ENCODE measurements at places on chromosomes 6 and 20.
A peak's percentile ranks its signal among the peaks of the same experiment; 100 is the strongest.

DNA sequence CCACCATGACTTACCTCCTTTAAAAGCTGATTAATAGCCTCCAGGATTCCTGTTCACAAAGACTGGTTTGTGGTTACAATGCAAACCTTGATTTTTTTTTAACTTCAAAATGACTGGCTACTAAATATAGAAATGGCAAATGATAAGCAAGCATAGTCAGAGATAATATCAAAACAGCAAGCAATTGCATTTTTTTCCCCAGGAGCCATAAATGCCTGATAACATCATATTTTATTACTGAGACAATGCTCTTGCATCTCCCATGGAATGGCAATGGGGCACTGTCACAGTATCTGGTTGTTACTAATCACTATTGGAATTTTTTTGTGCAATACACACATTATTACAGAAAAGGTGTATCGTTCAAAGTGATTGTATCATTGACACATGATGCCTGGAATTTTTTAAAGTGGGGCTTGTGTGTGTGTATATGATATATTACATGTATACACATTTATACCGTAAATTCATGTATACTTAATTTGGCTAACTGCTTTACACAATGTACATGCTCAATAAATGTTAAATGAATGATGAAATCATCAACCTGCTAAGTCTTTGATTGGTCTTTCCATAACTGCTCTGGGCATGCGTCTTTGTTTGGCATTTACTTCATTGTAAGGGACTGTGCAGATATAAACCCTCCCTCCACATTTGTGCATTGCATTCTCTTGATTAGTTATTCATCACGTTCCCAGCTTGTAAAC lies 980 bp upstream of the SALL4 start:
- peak; percentile 38 for DNase-seq

GRCh38 chr20:57326667-57327455 lies 2.7 kb upstream of the SPO11 start:
- no peak for DNase-seq

DNA sequence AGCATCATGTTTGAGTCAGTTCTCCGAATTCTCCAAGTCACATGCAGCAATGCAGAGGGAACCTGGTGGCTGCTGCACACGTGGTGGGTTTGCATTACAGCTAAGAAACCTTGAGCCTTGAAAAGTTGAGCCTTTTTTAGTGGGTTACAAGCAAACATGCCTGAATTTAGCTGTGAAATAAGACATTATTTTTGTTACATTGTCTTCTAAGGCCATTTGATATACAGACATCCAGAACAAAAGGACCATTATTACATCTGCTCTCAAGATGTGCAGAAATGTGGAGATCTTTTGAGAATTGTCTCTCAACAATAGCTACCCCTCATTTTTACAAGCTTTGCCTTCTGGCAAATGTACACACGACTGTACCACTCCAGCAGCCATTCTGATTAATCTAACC lies 720.5 kb upstream of the SLC35B3 start:
- DNase-seq: no peak

DNA sequence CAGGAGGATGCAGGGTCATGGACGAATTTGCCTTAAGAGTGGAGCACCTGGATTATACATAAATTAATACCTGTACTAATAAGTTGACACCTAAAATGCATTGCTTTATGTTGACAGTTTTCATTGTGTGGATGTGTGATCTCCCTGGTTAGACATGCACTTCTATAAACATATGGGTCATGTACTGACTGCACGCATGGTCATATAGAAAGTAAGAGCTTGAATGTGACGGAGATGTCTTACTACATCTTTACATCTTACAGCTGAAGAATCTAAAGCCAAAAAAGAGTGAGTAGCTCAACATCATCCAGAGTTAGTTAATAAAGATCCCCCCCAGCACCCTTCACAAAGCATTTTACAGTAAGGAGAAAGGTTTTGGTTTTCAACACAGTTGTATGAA lies 408.4 kb upstream of the JARID2 start:
- no peak for DNase-seq

- DNase-seq: no peak
Observed at GRCh38 chr6:160156842-160157241, 35.2 kb downstream of the SLC22A1 start.

- DNase-seq: peak; percentile 7
Observed at GRCh38 chr6:166494757-166495486, 91.6 kb downstream of the RAMACL start.

- no peak for DNase-seq
Observed at GRCh38 chr6:137805622-137806021, 61.4 kb upstream of the TNFAIP3 start.

- no peak for DNase-seq
Observed at GRCh38 chr6:34476921-34477320, 11.0 kb downstream of the PACSIN1 start.

- DNase-seq: no peak
Observed at GRCh38 chr6:13191461-13191860, 136.9 kb downstream of the TBC1D7 start.

GRCh38 chr20:38238829-38239228 lies 21.7 kb downstream of the KIAA1755 start:
- no peak for DNase-seq

DNA sequence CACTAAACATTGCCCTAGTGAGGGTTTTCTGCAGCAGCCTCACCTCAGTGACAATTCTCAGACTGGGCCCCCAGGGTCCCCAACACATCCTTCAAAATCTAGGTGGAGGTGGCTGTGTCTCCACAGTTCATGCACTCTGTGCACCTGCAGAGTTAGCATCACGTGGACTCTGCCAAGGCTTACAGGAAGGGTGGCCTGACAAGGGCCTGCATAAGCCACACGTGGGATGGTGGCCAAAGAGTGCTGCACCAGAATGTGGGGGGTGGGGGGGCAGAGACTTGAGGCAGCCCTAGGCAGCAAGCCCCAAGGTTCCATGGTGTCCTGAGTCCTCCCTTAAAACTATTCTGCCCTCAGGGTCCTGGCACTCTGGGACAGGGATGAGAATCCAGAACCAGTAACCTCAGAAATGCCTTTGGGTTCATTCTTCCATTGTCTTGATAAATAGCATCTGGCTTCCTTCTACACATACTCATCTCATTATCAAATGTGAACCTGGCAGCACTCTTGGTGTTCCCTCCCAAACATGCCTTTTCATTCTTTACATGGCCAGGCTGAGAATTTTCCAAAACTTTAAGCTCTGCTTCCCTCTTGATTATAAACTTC lies 1.6 kb upstream of the SERPINB1 start:
- peak; percentile 71 for DNase-seq

DNA sequence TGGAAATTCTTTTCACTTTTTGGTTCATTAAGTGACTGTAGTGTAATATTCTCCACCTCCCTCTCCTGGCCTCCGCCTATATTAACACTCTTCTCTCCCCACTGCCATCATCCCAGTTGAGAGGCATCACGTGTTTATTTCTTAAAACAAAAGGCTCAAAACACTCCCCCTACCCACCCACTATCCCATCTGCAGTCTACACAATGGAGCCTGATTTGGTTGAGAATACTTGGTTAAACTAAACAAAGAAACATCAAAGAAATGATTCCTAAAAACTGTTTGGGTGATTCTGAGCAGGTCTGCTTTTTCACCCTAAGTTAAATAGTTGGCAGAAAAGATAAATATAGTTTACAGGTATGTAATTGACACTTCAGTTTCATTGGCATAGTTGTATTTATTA lies 5.9 kb downstream of the TFAP2B start:
- DNase-seq: no peak

Data from RPMI7951 (cell line).